GM03348 (cell line): ENCODE measurements at places on chromosomes 3 and 15.

DNA sequence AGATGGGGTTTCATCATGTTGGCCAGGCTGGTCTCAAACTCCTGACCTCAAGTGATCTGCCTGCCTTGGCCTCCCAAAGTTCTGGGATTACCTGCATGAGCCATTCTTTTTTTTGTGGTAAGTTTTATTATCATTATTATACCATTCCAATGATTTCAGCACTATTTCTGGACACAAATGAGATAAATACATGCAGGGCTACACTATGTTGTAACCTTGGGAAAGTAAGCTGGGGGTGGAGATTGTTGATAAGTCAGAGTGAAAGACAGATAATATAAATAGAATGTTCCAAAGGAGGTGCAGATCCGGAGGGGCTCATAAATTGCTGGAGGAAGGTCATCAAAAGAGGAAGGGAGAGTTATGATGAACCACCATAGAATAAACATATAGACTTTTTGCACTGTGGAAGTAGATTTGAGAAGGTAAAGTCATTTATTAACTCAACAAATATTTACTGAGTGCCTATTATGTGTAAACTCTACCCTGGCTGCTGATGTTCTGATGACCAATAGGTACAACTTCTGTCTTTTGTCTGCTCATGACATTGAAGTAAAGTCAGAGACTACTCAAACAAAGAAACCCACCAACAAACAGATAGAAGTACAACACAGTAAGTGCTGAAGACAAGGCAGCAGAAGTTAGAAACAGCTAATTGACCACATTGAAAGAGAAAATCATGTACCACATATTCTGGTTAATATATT, 478.9 kb upstream of the GOLIM4 start:
- DNase-seq, result no peak

GRCh38 chr15:43095243-43095642, 10.6 kb downstream of the UBR1 start:
- peak; percentile 21 for DNase-seq

DNA sequence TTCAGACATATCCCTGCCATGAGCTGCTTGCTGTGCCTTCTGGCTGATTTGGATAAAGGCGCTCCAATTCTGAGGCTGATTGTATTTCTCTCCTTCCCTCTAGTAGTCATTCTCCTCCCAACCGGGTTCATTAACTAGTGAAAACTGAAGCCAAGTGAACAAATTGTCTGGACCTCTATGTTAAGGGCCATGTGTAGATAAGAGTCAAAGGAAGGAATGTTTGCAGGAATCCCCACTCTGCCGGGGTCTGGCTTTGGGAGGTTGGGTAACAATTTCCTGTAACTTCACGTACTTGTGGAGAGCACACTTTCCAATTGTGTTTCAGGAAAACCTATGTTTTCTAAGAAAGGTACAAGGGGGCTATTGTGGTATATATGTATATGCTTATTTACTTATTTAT, 38.2 kb upstream of the SUCLG2 start:
- DNase-seq, result no peak

GRCh38 chr15:99466701-99467337, 99.0 kb upstream of the MEF2A start:
- no peak for DNase-seq

GRCh38 chr3:179743913-179744312, 91.1 kb downstream of the USP13 start:
- no peak for DNase-seq

DNA sequence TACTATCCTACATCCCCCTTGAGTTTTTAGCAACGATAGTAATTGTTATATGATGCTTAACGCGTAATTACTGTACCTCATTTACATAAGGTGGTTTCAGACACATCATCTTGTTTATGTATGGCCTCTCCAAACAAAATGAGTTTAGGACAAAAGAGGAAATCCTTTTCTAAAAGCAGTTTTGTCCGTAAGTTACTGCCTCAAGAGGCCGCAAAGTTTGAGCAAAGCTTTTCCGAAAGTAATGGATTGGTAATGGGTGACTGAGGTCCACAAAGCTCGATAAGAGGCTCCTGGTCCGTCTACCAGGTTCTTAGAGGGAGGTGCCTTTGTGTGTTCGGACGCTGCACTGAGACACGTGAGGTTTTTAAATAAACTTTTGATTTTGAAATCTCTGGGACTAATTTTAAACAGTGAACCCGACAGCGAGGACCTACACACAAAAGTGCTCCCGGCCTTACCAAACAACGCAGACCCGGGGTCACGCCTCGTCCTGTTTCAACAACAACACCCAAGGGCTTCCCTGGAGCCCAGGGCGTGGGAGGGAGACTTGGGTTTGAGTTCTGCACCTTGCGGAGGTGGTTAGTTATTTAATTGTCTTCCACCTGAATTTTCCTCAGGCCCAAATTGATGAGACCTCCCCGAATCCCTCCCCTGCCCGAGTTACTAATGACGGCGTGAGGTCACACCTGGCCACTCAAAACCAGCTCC, 456 bp upstream of the C15orf61 start:
- peak; percentile 24 for DNase-seq

- DNase-seq, result peak; percentile 49
Observed at GRCh38 chr3:130480736-130481135, 36.2 kb upstream of the COL6A6 start.

DNA sequence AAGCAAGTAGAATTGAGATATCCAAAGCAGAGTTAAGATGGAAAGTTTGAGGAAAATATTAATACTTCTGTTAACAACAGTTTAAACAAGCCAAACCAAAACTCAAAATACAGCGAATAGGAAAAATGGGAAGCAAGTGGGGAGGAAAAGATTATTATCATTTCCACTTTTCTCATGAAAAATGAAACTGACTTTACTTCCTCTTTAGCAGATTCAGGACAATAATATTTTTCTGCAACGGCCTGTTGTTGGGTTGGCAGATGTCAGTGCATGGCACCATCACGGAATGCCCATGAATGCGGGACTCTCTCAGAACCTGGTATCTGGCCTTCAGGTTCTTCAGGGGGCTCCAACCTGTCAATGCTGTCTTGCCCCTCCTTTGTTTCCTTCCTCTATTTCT, 11.1 kb downstream of the ANKUB1 start:
- DNase-seq, result no peak

GRCh38 chr15:38533926-38534325, 30.7 kb downstream of the RASGRP1 start:
- DNase-seq, result no peak

DNA sequence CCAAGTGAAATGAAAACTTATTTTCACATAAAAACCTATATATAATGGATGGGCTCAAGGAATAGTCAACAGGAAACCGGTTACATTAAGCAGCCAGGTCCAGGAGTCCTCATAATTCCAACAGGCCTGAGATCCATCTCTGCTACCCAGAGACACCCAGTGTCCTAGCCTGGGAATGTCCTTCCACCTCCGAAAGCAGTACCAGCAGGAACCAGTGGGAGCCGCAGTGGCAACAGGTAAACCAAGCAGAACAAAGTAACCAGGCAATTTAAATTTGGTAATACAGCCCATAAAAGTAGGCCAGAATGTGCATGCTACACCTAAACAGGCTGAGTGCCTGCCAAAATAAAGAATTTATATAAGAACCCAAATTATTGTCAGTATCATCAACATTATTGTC, 195.6 kb downstream of the ZBBX start:
- DNase-seq, result no peak

DNA sequence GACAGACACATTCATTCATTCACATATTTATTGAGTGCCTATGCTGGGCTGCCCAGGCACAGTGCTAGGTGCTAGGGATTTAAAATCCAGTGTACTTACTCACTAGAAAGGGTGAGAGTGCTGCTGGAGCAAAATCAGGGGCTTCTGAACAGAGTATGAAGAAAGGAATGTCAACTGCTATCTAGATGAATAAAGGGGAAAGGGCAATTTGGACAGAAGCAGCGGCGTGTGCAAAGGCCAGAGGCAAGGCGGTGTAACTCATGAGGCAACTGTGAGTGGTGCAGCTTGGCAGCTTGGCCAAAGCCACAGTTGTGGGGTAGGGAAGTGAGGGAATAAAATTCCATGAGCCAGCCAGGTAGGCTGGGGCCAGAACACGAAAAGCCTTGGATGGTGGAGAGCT, 76.7 kb downstream of the RAD18 start:
- DNase-seq, result no peak

GRCh38 chr15:28996289-28996688, 110.5 kb downstream of the APBA2 start:
- no peak for DNase-seq
